Mucosa of gallbladder (tissue), 1 donor: ENCODE measurements at places on chromosomes 5 and 9. TPM values are rescaled to one million over a fixed set of nuclear protein-coding genes. Genes with fewer than 3 reads are reported as not detected.

DNA sequence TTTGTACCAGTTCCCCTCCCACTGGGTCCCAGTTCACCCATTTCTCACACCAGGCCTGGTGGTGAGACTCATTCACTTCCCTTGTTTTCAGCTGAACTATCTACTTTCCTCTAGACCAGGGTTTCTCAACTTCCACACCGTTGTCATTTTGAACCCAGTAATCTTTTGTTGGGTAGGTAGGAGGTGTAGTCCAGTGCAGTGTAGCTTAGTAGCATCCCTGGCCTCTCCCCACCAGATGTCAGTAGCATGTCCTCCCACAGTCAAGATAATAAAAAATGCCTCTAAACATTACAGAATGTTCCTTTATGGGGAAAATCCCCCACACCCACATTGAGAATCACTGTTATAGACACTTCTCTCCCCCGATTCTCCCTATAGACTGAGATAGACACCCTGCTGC lies 299.1 kb downstream of the EPB41L4A start:
- DNase-seq: no peak

- no peak for DNase-seq
Observed at GRCh38 chr5:147619281-147619878, 109.5 kb upstream of the DPYSL3 start.

- no peak for DNase-seq
Observed at GRCh38 chr5:69510694-69511093, 18.1 kb downstream of the OCLN start.

- DNase-seq: peak; percentile 78
Observed at GRCh38 chr5:139660923-139661814, 13.0 kb downstream of the CXXC5 start.

GOLM1 gene
- total RNA-seq: 298 TPM

GRCh38 chr9:130028493-130029222 lies 14.3 kb downstream of the FNBP1 start:
- no peak for DNase-seq

ACER2 gene
- 3.4 TPM for total RNA-seq

GRCh38 chr9:93569621-93570174 lies 6.7 kb upstream of the PHF2 start:
- no peak for DNase-seq

KIF12 gene
- 212 TPM for total RNA-seq

DNA sequence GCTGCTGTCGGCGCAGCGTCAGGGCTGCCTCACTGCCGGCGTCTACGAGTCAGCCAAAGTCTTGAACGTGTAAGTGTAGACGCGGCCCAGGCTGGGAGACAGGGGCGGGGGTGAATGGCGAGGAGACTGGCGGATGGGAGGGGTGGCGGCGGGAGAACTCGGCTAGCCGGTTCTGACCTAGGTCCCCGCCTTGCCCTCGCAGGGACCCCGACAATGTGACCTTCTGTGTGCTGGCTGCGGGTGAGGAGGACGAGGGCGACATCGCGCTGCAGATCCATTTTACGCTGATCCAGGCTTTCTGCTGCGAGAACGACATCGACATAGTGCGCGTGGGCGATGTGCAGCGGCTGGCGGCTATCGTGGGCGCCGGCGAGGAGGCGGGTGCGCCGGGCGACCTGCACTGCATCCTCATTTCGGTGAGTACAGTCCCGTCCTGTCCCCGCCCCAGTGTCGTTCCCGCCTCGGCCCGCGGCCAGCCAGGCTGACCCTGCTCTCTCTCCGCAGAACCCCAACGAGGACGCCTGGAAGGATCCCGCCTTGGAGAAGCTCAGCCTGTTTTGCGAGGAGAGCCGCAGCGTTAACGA lies 745 bp downstream of the GADD45G start:
- DNase-seq: peak; percentile 55

CORO2A gene
- total RNA-seq: 129 TPM

PPP6C gene
- total RNA-seq: 36.4 TPM

- DNase-seq: no peak
Observed at GRCh38 chr9:136556166-136556565, 10.3 kb upstream of the NOTCH1 start.

DNA sequence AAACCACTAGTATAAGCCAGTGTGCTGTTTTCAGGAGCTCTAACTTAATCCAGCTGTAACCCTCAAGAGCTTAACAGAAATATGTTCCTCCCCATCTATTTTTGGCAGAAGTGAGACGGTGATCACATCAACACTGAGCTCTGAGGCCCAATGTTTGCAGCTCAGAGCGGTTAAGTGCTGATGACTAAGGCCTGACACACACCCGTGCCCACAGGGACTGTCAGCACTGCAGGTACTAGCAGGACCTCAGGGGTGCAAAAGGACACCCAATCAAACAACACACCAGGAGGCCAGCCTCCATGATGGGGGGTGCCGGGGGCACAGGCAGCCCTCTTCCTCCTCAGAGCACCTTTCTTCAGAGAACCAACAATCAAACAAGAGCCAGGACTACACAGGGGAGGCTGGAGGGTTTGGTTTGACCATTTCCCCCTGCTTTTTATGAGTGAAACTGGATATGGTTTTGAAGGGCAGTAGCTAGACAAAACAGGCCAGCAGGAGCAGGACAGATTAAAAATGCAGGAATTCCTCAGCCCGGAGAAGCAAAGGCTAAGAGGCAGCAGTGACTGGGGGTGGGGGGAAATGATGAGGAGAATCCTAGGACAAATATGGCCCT lies 61.3 kb downstream of the RAPGEF1 start:
- DNase-seq: peak; percentile 60

GRCh38 chr5:150622157-150622556 lies 18.3 kb upstream of the SYNPO start:
- DNase-seq: no peak

PCDHA13 gene
- total RNA-seq: 6.7 TPM

- no peak for DNase-seq
Observed at GRCh38 chr5:179323026-179323870, 22.0 kb downstream of the ADAMTS2 start.

GRCh38 chr5:122170620-122171019 lies 41.3 kb downstream of the ZNF474 start:
- DNase-seq: no peak

GRCh38 chr9:127862075-127863011 lies 7.9 kb upstream of the ENG start:
- peak; percentile 79 for DNase-seq

DNA sequence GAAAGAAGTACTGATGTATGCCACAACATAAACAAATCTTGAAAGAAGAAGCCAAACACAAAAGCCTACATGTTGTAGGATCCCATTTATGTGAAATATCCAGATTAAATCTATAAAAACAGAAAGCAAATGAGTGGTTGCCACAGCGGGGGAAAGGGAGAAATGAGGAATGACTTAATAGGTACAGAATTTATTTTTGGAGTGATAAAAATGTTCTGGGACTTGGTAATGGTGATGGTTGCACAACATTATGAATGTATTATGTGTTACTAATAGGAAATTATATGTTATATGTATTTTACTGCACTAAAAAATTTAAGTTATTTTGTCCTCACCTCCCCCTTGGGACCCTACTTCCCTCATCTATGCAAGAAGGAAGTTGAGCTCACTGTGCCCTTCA lies 16.4 kb upstream of the TTC1 start:
- DNase-seq: no peak

DNA sequence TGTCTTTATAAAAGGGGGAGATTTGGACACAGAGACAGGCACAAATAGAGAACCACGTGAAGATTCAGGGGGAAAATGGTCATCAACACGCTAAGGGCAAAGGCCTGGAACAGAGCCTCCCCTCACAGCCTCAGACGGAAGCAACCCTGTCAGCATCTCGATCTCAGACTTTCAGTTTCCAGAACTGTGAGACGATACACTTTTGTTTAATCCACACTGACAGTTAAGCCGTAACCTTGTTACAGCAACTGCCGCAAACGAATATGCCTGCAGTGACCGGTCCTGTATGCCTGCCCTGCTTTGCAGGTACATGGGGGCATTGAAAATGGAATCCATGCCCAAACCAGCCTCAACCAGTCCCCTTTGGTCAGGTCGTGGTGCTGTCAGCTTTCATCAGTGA lies 139.5 kb downstream of the ATPSCKMT start:
- DNase-seq: no peak

- peak; percentile 32 for DNase-seq
Observed at GRCh38 chr5:154779105-154779504, 23.9 kb downstream of the LARP1 start.

GRCh38 chr9:8401961-8402705 lies 602.6 kb upstream of the DMAC1 start:
- DNase-seq: no peak

DNA sequence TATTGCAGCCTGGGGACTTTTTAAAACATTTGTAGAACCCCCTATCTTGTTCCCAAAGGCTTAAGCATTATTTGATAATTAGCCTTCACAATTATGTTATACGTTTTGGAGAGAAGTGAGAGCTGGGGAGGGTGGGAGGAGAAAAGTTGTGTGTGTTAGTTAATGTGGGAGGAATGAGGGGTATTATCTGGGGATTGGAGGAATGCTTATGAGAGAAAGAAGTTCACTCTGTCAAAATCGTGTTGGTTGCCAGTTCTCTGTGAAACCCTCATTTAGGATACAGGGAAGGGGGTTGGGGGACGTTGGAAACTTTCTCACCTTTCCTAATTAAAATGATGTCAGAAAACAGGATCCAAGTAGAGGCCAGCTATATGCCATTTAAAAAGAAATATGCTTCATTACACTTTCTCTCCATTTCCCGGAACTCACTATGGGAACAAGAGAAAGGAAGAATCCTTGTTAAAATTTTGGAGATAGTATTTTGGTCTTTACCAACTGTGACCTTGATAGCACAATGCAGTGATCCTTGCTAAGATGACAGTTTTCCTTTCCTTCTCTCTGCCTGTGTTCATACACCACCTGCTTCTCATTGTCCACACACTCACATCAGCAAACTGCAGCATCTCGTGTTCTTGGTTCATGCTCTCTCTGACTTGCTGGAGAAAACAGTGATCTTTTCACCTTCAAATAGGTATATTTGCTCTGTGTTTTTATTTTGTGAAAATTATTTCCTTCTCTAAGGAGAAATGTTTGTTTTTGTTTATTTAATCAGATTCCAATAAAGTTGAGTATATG lies 336.7 kb upstream of the CLINT1 start:
- DNase-seq: no peak

- DNase-seq: peak; percentile 70
Observed at GRCh38 chr9:127903557-127904475, 4.4 kb upstream of the ST6GALNAC6 start.

SLC4A9 gene
- 0.86 TPM for total RNA-seq

- DNase-seq: no peak
Observed at GRCh38 chr9:130839132-130840111, 4.4 kb downstream of the ABL1 start.

DNA sequence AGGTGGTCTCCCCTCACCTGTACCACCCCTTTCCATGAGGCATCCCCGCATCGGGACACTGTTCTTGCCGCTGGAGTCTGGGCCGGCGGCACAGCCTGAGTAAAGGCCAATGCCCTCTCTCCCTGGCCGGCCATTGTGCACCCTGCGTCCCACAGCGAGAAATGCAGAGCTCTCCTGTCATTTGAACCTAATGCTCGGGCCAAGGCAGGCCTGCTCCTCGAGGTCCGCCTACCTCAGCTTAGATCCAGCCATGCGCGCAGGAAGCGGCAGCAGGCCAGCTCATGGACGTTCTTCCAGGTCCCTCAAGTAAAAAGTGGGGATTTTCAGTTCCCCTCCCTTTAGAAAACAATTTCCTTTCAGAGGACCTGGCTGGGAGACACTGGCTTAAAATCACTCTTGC lies 135.0 kb downstream of the HSD17B3 start:
- no peak for DNase-seq

DNA sequence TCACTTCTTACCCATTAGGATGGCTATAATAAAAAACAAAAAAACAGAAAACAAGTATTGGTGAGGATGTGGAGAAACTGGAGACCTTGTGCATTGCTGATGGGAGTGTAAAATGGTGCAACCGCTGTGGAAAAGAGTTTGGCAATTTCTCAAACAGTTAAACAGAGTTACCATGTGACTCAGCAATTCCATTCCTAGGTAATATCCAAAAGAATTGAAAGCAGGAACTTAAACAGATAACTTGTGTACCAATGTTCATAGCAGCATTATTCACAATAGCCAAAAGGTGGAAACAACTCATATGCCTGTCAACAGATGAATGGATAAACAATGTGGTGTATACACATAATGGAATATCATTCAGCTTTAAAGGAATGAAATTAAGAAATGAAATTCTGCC lies 28.9 kb downstream of the DCP2 start:
- DNase-seq: no peak

GRCh38 chr9:93263334-93264229 lies 79.6 kb downstream of the WNK2 start:
- peak; percentile 4 for DNase-seq

GPR150 gene
- not detected for total RNA-seq

IFNA13 gene
- not detected for total RNA-seq

DNA sequence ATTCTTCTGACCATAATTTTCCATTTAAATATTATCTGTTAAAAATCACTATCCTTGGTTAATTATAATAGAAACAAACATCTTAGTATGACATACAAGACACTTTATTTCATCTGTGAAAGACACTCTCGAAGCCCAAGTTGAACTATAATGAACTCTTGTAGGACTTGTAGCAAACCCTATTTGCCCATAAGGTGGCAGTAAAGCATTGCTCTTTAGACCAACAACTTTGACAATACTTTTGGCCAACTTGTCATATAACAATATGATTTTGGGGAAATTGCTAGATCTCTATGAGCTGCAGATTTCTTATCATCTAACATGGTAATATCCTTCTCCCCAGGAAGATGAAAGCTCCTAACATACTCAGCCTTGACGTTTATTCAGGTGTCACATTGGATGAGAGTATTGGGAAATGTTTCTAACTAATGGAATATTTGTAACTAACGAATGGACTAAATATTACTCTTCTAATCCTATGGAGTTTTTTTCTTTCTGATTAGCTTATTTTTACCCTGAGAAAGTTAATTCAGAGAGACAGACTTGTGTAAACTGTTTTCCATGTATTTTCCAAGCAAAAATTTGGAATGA lies 11.0 kb downstream of the SPINK14 start:
- no peak for DNase-seq

DNA sequence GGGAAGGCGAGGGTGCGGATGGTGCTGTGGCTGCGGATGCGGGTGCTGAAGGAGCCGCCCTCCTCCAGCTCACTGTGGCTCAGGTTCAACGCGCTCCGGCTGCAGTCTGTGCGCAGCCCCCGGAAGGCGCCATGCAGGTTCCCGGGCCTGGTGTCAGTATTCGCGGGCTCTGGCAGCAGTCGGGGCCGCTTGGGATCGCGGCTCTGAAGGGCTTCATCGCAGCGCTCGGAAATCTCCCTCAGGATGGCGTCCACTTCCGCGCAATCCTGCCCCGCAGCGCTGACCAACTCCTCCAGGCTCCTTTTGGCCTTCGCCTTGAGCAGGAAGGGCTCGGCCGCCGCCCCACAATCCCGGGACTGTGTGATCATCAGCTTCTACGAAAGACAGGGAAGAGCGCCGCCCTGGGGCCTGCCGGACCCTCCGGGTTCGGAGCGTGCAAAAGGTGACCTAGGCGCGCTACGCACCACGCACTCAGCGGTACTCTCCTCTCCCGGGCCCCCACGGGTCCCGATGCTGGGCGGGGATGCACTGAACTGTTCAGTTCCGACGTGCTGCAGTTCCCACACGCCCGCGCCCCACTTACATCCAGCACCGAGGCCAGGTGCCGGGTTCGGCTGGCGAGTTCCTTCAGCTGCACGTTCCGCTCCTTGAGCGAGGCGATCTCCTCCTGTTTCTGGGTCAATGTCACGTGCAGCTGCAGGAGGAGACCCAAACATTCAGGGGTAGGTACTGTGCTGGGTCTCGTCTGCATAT lies 6.5 kb downstream of the MCIDAS start:
- peak; percentile 23 for DNase-seq

ALDH1A1 gene
- 452 TPM for total RNA-seq

HMMR gene
- total RNA-seq: 1.8 TPM

COL5A1 gene
- 42.6 TPM for total RNA-seq
